Retina (tissue), 1 donor: ENCODE measurements at places on chromosomes 4 and X.

- peak; percentile 50 for DNase-seq
Observed at GRCh38 chr4:8506373-8507195, 66.0 kb downstream of the TRMT44 start.

DNA sequence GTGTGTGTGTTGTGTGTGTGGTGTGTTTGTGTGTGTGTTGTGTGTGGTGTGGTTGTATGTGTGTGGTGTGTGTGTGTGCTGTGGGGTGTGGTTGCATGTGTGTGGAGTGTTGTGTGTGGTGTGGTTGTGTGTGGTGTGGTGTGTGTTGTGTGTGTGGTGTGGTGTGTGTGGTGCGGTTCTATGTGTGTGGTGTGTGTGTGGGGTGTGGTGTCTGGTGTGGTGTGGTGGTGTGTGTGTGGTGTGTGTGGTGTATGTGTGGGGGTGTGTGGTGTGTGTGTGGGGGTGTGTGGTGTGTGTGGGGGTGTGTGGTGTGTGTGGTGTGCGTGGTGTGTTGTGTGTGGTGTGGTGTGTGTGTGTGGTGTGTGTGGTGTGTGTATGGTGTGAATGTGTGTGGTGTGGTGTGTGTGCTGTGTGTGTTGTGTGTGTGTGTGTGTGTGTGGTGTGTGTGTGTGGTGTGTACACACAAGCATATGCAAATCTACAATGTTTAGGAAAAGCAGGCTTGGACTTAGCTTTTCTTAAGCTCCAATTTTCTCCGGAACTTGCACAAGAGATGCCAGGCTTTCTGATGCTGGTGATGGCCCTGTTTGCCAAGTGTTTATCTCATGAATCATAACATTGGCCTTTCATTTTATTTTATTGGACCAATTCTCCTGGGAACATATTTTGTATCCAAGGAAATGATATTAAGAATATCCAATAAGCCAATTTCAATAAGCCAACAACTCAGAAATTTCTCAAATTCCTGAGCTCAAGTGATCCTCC lies 148.7 kb downstream of the SPATA18 start:
- no peak for DNase-seq

DNA sequence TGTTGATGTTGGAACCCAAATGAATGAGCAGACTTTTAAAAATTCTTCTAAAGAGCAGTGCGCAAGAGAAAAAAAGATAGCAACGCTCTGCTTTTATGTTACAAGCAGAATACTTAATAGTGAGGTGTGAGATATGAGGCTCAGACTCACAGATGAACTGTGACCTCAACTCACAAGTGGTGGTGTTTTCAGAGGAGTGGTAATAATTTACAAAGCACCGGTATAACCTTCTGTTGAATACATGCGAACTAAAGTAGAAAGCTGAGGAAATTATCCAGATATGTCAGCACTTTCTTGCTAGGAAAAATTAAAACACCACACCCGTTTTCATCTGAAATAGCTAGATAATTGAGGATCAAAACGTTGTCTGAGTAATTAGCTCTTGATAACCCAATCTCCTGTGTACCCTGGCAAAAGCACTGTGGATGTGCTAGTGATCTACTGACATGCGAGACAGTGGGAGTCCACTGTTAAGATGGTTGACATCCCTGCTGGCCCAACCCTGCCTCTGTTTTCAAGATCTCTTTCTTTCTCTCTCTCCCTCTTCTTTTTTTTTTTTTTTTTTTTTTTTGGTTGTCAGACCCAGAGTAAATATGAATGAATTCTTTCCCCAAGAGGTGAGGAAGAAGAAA lies 6.9 kb upstream of the TLL1 start:
- DNase-seq, result no peak

DNA sequence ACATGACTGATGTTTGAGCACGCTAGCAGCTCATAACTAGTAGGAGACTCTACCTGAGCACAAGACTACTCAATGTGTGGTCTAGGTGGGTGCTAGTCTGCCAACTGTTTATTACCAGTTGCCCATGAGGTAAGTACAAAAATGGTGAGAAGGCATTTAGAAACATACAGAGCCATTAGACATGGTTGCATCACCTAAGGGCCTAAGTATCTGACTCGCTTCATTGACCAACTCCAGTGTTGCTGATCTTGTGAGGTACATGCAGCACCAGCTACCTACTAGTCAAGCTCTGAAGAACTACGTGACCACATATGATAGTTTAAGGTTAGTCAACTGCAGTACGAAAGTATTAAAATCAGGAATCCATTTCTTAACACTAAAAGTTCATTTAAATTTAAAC lies 39.9 kb downstream of the APBB2 start:
- no peak for DNase-seq

DNA sequence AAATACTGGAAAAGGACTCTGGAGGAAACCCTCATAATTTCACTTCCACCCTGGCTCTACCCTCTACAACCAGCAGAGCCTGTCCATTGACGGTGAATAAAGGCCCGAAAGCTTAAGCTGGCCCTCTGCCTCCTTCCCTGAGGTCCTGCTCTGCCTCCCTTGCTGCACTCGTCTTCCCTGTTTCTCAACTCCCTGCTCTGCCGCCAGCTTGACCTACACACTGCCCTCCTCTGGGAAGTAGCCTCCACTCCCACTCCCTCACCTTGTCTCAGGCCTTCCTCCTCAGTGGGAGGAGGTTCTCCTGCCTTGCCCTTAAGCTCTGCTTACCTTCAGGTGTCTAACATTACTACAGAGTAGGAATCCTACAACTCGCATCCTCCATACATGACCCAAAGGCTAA lies 608.6 kb upstream of the NR3C2 start:
- DNase-seq, result no peak

DNA sequence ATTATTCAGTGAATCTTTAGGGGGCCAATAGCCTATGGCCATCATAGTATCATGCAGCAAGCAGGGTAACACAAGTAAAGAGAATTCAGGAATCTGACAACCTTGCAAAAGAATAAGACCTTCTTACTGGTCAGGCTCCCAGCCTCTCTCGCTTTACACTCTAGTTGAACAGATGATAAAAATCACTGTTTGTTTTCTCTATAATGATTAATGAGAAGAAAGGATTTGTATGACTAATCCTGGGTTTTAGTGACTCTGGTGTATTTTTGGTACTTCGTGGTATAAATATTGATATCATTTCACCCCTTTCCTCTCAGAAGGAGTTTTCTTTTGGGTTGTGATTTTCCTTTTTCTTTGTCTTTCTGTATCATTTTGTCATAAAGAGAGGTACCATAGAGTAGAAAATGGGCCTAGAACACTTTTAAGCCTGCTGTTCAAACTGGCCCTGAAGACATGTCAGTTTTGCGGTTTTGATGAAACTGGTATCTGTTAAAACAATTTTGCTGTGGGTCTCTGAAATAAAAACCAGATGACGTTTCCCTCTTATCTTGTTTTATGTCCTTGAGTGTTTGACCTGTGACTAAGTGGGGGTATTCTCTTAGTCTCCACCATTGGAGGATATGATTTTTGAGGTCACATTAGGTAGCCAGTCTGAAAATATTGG lies 294.9 kb upstream of the TBX22 start:
- no peak for DNase-seq

- DNase-seq, result no peak
Observed at GRCh38 chr4:155331478-155331877, 45.3 kb downstream of the MAP9 start.

DNA sequence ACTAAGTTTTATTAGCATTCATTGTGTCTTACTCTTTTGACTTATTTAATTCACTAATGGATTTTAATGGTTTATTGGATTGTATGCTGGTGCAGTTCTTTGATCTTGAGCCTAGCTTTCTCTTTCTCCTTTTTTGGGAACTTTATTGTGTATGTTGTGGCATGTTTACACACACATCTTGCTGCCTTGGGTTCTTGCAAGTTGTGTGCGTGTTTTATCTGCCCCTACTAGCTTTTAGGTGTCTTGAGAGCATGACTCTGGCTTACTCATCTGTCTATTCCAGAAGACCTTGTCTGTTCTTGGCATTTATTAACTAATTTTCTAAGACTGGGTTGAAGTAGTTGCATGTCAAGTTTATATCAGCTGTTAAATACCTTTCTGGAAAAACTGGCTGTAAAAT lies 2.7 kb downstream of the TMEM165 start:
- no peak for DNase-seq

DNA sequence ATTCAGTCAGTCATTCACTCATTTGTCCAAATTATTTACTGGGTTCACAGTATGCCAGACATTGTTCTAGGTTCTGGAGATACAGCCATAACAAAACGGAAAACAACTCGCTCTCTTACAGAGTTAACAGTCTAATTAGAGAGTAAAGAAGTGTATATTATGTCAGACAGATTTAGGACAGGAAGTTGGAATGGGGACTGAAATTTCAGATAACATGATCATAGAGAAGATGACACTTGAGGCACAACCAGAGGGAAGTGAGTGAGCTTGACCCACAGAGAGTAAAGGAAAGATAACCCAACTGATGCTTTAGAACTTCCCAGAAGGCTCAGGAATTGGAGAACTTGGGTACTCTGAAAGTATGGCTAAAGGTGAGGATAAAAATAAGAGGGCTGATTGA lies 139.4 kb downstream of the ZAR1 start:
- DNase-seq, result no peak

GRCh38 chr4:186074189-186074588 lies 5.2 kb downstream of the TLR3 start:
- no peak for DNase-seq

- no peak for DNase-seq
Observed at GRCh38 chr4:96887857-96888256, 1048.0 kb downstream of the PDHA2 start.

DNA sequence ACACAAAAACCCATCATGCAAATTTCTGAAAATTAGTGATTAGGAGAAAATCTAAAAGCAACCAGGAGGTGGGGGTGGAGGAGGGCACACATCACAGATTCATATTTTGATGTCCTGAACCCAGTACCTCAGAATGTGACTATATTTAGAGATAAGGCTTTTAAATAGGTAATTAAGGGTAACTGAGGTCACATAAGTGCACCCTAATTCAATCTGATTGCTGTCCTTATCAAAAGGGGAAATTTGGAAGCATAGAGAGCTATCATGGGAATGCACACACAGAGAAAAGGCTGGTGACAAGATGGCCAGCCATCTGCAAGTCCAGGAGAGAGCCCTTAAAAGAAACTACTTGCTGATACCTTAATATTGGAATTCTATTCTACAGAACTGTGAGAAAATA lies 281.8 kb upstream of the UGT8 start:
- no peak for DNase-seq

GRCh38 chr4:722169-722725 lies 16.6 kb downstream of the PCGF3 start:
- no peak for DNase-seq

- no peak for DNase-seq
Observed at GRCh38 chr4:134422776-134423175, 221.2 kb upstream of the PABPC4L start.

DNA sequence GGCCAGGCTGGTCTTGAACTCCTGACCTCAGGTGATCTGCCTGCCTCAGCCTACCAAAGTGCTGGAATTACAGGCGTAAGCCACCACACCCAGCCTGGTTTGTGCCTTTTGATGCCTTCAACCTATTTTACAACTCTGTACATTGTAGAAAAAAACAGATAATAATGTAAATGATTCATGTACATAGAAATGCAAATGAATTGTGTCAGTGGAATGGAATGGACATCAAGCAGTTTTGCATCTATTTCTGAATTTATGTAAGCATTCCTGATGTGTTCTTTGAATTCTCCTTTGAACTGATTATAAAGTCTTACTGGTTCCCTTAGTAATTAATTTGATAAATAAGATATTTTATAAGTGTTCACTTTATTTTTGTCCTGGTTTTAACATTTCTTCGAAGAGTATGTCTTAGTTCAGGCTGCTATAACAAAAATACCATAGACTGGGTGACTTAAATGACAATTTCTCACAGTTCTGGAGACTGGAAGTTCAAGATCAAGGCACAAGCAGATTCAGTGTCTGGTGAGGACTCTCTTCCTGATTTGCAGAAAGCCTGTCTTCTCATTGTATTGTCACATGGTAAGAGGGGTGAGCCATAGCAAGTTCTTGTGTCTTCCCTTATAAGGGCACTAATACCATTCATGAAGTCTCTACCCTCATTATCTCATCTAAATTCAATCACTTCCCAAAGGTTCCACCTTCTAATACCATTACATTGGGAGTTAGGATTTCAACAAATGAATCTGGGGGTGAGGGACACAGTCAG lies 162.2 kb upstream of the S100G start:
- no peak for DNase-seq

DNA sequence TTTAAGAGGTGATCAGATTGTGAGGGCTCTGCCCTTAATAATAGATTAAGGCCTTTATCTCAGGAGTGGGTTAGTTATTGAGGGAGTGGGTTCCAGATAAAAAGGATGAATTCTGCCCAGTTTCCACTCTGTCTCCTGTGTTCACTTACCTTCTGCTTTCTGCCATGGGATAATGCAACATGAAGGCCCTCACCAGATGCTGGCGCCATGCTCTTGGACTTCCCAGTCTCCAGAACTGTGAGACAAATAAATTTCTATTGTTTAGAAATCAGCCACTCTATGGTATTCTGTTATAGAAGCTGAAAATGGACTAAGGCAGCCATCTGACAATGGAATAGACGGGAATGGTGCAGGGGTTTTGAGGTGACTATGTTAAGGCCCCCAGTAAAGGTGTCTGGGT lies 6.9 kb upstream of the RELL1 start:
- no peak for DNase-seq

- no peak for DNase-seq
Observed at GRCh38 chrX:136863826-136864225, 16.7 kb downstream of the RBMX start.

- DNase-seq, result no peak
Observed at GRCh38 chrX:107485013-107485412, 35.6 kb downstream of the FRMPD3 start.

DNA sequence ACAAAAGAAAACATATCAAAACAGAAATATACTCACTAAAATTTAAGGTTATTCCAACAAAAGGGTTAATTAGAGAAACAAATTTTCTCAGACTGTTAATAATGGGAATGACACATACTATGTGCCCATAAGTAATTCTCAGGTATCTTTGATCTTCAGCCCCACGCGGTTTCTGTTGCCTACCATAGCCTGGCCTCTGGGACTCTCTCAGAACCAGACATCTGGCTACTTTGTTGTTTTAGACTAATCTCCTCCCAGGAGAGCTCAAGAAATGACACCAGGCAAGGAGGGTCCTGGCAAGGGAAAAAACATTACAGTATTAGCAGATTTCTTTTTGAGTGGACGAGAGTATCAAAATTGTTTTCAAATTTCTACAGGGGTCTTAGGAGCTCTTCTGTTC lies 43.7 kb downstream of the SLC10A7 start:
- no peak for DNase-seq
